SK-MEL-5 (cell line): ENCODE measurements at places on chromosomes 6 and 20. TPM values are rescaled to one million over a fixed set of nuclear protein-coding genes. Genes with fewer than 3 reads are reported as not detected.

TREML2 gene
- total RNA-seq, result not detected in 2 replicates

RFX6 gene
- 0.08 TPM in 1 of 2 replicates, not detected in the other for total RNA-seq

SLC17A2 gene
- not detected in 2 replicates for total RNA-seq

AGER gene
- 0.35 and 0.85 TPM in 2 replicates for total RNA-seq

LRFN2 gene
- total RNA-seq, result not detected in 2 replicates

GNMT gene
- 0.34 TPM in 1 of 2 replicates, not detected in the other for total RNA-seq

ASIP gene
- 0.55 TPM in 1 of 2 replicates, not detected in the other for total RNA-seq

TDRD6 gene
- total RNA-seq, result 0.05 TPM in 1 of 2 replicates, not detected in the other

POM121L2 gene
- total RNA-seq, result 0.05 TPM in 1 of 2 replicates, not detected in the other

NEURL2 gene
- total RNA-seq, result 7.1 and 8.9 TPM in 2 replicates

C6orf58 gene
- not detected in 2 replicates for total RNA-seq

TMEM200A gene
- 0.16 and 0.21 TPM in 2 replicates for total RNA-seq

COX4I2 gene
- not detected in 2 replicates for total RNA-seq

MRPS26 gene
- total RNA-seq, result 68.2 and 82.3 TPM in 2 replicates

PRIM2 gene
- 28.6 and 29.9 TPM in 2 replicates for total RNA-seq
